Activated naive CD4-positive, alpha-beta T cell treated with anti-CD3 and anti-CD28 coated beads for 36 hours (primary cell): ENCODE measurements at places on chromosomes 7 and 10.

DNA sequence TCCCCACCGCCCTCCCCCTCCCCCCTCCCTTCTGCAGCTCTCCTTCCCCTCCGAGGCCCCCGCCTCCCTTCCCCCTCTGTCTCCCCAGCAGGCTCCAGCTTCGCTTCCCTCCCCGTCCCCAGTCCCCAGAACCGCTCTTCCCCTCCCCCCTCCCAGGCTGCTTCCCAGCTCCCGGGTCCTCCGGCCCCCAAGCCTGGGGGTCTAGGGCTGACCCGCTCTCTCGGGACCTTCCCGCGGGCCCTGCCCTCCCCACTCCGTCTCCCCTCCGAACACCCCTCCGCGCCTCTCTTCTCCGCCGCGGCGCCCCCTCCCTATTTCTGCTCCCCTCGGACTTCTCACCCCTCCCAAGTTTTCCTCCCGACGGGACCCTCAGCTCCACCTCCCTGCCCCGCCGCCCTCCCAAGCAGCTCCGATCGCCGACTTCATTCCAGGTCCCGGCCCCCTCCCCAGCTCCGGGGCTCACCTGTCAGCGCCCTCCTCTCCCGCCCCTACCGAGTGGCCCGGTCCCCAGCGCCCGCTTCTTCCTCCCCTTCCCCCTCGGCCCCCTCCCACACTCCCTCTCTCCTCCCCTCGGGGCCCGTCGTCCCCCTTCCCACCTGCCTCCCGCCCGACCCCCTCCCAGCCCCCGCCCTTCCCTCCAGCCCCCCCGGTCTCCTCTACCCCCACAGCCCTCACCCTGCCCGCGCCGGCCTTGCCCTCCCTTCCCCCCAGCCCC, 990 bp downstream of the ZNF467 start:
- peak; percentile 27 for DNase-seq

GRCh38 chr7:30224511-30225062, 59.8 kb upstream of the ZNRF2 start:
- no peak for DNase-seq

GRCh38 chr10:35259769-35260397, 76.4 kb upstream of the CCNY start:
- peak; percentile 12 for DNase-seq

- no peak for DNase-seq
These were observed 88.4 kb upstream of the SMNDC1 start for GRCh38 chr10:110392868-110393740.

GRCh38 chr10:5089865-5090264, 4.3 kb upstream of the AKR1C3 start:
- no peak for DNase-seq

DNA sequence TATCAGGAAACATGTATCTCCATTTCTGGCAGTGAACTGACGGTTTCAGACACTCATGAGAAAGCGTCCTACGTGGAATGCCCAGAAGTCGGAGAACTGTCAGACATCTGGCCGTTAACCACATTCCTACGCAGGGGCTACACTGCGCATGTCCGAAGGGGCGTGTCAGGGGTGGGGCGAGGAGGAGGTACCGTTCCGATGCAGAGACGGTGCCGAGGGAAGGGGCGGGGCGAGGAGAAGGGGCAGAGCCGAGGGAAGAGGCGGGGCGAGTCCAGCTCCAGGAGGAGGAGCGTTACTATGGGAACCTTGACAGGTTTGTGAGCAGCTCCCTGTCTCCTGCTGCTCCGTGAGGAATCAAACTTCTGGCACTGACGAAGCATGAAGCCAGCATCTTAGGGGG, 366.9 kb upstream of the NUPR2 start:
- DNase-seq, result no peak

DNA sequence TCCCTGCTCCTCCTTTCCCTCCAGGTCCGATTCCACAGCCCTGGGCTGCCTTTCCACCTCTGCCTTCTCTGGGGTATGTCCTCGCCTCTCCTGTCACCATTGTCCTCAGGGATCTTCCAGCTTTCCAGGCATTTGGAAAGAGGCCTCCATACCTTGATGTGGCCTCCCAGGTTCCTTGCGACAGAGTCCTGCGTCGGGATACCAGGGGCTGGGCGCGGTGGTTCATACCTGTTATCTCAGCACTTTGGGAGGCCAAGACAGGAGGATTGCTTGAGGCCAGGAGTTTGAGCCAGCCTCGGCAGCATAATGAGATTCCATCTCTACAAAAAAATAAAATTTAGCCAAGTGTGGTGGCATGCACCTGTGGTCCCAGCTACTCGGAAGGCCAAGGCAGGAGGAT, 171.1 kb downstream of the CUX1 start:
- DNase-seq, result no peak

DNA sequence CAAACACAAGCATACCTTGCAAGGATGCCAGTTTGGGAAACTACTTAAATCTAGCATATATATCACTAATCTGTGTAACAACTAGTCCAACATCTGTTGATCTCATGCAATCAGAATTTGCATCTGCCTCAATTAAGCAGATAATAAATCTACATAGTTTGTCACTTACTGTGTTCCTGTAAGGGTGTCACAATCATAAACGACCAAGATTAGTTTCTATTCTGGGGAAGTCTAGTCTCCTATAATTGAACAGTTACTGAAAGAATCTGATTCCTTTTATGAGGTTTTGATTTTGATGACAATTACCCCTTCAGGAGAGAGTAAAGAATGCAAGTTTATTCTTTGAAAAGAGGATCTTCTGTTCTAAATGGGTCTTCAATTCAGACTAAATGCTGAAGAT, 85.5 kb upstream of the LRRN3 start:
- no peak for DNase-seq

DNA sequence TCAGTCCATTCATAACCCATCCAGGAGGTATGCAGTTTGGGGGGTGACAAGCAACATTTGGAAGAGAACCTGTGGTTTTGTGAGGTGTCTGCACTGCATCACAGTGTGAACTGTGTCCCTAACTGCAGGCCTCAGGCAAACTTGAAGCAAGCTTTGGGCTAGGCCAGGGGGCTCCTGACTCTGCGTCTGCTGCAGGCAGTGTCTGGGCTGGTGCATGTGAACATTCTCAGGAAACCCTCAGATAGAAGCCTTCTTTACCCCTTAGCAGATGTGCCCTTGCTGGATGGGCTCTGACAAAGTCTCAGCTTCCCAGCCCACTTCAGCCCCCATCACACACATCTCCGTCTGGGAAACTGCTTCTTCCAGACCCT, 61.0 kb downstream of the VIPR2 start:
- DNase-seq, result no peak

DNA sequence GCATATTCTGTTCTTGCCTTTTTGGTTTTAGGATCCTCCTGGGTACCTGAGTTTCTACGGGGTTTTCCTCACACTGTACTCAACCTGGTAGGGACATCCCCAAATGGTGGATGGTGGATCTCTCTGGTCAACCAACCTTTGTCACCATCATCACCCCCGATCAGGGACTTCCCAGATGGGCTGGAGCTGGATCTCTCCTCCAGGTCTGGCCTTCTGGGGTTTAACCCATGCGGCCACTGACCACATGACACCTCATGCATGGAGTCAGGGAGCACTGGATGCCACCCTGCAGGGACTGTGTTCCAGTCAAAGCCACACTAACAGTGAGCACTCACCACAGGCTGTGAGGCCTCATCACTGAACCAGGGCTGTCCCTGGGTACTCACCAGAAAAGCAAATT, 80.0 kb downstream of the CELF2 start:
- DNase-seq, result peak; percentile 22

- no peak for DNase-seq
These were observed 221.3 kb downstream of the PTPRN2 start for GRCh38 chr7:158366346-158366745.

- DNase-seq, result peak; percentile 83
These were observed 98.8 kb downstream of the CHST15 start for GRCh38 chr10:123994417-123995081.

GRCh38 chr10:80464557-80465450, 10.7 kb downstream of the TSPAN14 start:
- peak; percentile 49 for DNase-seq

GRCh38 chr7:131090886-131091692, 236.6 kb upstream of the MKLN1 start:
- no peak for DNase-seq

DNA sequence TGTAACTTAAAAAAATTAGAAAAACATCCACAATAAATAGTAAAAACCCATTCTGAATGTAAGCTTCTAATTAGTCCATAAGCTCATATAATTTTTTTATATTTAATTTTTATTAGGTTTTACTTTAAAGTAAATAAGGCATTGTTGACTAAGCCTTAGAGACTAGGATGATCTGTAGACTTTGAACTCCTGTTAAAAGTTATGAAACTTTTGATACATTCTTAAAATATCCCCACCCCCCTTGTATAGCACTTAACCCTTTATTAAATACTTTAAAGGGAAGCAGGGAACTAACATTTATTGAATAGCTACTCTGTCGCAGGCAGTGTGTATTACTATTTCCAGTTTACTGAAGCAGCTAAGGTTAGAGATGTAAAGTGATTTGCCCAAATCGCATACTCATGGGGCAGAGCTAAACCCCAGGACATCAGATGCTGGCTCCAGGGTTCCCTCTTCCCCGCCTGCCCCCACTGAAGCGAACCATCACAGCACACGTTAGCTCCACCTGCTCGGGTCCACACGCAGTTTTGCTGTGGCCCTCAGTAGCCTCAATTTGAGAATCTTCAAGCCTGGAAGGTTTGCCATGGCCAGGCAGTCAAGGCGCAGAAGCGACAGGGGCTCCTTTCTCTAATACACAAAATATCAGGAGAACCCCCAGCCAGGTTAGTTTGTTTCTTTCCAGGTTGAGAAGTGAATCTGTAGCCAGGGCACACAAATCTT, 762 bp downstream of the PON1 start:
- no peak for DNase-seq

- DNase-seq, result no peak
These were observed 35.2 kb downstream of the ADCYAP1R1 start for GRCh38 chr7:31087351-31087750.

- DNase-seq, result no peak
These were observed 9.9 kb downstream of the TTYH3 start for GRCh38 chr7:2641406-2642393.

GRCh38 chr7:34016876-34017275, 111.5 kb downstream of the BMPER start:
- DNase-seq, result no peak

DNA sequence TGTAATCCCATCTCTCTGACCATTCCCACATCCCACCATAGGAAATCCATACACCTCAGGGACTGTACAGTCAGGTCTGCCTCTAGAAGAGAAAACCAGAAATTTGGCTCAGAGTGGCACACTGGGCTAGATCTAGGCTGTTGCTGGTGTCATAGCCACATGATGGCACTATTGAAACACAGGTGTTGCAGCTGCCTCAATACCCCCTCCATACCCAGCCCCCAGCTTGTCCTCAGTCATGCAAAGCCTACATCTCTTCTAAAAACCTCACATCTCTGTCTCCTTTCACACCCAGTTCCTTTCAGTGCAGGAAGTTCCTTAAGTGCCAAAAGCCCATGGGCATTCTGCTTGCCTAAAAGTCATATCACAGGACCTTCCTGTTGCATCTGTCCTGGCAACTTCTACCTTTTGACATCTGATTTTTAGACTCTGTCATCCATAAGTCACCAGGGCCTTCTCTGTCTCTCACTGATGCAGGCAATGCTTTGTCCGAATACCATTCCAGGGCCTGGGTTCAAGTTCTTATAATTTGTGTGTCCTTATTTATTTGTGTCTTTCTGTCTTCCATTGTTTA, 27.0 kb upstream of the HIBADH start:
- peak; percentile 39 for DNase-seq

DNA sequence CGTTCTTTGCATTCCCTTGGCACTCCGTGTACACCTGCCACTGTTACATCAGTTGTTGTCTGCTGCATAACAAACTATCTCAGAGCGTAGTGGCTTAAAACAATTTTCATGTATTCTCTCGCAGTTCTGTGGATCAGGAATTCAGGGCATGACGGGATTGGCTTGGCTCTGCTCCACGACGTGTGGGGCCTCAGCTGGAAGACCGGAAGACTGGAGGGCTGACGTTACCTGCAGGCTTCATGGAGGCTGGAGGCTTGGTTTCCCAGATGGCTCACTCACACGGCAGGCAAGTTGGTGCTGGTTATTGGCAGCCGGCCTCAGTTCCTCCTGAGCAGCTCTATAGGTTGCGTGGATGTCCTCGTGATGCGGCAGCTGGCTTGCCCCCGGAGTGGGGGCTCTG, 25.5 kb downstream of the NYAP1 start:
- no peak for DNase-seq

GRCh38 chr10:110843031-110843430, 28.7 kb upstream of the PDCD4 start:
- DNase-seq, result peak; percentile 77

- DNase-seq, result no peak
These were observed 41.8 kb downstream of the ZCCHC24 start for GRCh38 chr10:79403441-79404230.

DNA sequence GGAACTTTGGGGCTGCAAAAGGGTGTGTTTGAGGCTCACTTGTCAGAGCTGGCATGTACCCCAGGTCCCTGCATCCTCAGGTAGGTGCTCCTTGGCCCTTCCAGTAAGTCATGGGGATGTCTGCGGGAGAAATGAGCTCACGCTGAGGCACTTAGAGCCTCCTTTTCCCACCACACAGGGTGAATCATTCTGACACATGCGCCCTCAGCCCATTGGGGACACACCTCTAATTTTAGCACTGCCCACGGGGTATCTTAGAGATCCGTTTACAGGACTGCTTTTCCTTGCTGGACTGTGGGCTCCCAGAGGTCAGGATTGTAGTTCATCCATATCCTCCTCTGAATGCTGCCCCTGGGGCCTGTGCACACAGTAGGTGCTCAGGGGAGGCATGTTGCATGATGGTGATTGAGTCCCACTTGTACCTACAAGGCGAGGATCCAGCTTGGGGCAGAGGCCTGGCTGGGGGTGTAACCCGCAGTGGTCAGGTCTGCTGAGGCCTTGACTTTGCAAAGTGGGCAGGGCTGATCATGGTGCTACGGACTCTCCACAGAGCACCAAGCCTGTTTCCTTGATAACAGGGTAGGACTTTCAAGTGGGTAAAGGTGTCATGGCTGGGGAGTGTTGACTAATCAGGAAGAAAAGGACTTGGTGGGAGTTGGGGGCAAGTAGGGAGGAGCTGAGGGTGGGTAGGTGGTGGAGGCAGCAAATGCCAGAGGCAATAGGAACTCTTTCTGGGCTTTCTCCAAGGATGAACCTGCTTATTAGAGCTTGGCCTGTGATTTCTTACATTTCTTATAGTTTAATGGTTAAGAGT, 5.8 kb downstream of the TSPAN15 start:
- DNase-seq, result no peak

DNA sequence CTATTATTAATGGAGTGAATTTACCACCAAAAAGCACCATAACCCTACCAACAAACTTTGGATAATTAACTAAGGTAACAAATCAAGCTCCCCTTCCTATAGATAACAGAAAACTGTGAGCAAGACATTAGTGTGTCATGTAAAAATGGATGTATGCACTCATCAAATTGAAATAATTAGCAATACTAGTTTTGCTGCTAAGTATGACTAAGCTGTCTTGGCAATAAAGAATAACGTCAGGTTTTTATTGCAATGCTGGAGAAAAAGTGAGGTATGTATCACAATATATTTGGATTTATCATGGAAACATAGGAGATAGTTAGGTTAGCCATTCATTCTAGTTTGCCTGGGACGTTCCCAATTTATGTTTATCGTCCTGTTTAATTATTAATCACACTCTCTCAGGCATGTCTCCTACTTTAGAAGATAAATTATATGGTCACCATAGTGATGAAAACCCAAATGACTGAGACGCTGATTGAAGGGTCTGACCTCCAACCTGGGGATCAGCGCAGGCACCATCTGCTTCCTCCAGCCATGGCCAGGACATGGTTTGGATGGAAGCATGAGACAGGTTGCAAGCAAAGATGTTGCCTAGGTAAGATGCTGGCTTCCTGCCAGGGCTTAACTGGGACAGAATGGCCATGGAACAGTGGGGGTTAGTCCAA, 125.6 kb downstream of the FANK1 start:
- DNase-seq, result no peak
